ENCODE measurements at places on chromosomes 1 and 21.

DNA sequence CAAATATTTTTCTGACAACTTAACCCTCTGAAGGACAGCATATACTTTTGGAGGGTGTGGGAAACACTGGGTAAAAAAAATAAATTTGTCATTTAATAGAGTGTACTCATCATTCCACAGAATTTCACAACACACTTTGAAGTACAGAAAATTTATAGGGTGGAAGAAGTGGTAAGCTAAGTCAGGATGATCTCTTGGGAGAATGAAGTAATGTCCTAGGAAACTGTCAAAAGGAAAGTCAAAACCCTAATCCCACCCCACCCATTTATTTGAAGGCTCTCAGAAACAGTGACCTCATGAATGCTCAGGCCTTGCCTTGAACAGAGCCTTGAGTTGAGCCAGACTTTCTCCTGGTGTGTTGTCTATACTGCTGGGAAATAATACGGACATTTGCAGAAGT, 7.3 kb upstream of the UAP1 start:
- DNase-seq, result no peak

GRCh38 chr1:43873851-43874250, 59.8 kb upstream of the ARTN start:
- no peak for DNase-seq

- no peak for DNase-seq
These were observed 38.4 kb downstream of the IGSF21 start for GRCh38 chr1:18145851-18146618.

- DNase-seq, result no peak
These were observed 269.9 kb downstream of the BRINP3 start for GRCh38 chr1:190207733-190208132.

DNA sequence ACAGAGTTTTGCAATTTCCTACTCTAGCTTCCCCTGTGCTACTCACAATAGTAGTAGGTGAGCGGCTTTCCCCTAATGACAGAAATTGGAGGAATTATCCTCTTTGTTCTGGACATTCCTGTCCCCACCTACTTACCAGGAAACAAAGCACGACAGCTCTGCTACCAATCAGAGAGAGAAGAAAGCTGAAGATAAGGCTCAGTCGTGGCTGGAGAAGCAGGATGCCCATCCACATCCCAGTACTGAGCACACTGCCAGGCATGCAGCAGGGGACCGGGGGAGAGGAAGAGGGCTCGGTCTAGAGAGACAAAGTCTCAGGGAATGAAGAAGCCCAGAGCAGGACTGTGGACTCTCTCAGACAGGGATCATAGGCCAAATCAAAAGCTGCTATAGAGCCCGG, 134.1 kb upstream of the KRTAP19-8 start:
- no peak for DNase-seq

DNA sequence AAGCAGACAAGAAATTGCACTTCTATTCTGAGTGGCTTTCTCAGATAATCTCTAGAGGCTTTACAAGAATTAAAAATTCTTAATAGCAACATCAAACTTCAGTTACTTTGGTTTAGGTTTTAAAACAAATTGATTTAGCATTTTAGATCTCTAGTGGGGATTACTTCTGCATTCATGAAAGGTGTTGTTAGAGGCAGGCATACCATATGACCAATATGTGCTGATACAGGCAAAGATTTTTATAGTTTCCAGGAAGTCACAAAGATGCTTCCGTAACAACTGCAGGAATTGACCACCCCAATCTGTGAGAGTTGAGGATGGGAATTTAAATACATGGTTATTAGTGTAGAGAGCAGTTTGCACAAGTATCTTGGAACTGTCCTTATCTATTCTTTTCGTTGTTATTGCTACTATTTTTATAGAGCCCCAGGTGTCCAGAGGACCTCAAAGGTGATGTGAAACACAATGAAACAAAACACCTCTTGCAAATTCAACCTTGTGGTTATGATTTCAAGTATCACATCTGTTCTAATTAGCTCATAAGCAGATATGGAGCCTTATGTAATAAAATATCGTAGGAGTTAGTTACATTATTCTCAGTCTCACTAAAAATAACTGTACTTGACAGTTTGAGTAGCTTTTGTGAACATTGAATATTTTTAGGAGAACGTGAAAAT, 512.7 kb upstream of the ADGRL4 start:
- no peak for DNase-seq

DNA sequence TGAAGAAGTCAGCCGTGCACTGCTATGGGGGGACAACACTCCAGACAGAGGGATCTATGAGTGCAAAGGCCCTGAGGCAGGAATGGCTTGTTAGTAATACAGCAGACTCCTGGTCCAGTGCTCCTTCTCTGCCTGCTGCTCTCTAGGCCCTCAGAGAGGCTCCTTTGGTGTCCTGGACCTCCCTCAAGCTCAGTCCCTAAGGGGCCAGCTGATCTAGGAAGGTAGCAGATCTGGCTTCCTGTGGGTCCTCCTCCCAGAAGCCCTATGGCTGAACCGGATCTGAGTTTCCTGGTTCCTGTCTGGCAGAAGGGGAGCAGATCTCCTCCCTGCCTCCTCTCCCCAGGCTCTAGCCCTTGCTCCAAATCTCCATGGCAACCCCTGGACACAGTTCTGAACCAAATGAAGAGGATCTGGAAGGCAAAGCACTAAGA, at the start of gene LDLRAD2:
Gene LDLRAD2, plus strand, starts transcription at position 391 of the 431 bp plus-strand sequence. CDS start 187 bp downstream, outside the sequence.
- DNase-seq, result no peak

DNA sequence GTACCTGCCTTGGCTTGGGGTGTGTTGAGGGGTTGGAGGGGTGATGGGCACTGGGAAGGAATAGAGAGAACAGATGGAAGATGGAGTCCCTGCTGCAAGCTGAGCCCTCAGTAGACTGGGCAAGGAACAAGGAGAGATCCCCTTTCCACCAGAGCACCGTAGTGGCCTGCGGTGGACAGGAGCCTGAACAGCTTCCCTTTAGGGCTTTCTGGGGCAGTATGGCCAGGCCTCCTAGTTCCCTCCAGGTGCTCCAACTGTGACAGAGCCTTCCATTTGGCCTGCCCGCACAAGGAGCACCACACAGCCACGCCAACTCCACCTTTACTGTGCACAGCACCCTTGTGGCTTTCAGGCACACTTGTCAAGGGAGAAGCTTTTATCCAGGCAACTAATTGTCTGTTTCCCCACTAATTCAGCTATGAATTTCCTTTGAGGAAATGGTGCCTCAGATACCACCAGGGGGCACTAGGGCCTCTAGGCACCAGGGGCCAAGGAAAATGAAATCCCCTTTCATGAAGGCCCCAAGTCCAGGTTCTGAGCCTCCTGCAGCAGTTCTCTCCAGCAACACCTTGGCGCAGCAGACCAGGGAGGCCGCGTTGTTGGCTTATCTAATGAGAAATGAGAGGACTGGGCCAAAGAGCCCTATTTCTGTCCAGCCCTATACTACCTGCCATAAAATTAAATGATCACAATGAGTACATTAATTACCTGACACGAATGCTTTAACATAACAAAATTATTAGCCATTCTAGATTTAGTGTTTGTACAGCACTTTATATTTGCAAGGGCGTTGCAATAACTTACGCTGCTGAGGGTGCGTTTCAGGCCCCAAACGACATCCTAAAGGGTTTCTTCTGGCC, 23.1 kb upstream of the ERI3 start:
- DNase-seq, result no peak

DNA sequence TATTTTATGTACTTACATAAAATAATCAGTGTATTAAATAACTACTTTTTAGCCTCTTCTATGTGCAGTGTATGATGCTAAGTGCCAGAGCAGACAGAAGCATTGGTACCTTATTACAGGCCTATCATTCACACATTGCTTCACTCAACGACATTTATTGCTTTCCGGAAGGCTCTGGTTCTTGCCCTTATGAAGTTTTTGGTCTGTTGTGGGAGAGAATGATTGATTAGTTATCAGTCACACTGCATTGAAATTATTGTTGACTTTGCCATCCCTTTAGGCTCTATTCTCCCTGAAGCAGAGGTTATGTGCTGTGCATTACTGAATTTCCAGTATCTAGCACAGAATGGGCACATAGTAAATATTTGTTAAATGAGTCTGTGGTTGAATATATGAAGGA, 178.0 kb downstream of the HHAT start:
- no peak for DNase-seq
